ENCODE measurements at places on chromosomes 1 and 21.

- no peak for DNase-seq
Observed at GRCh38 chr21:26800001-26800400, 45.2 kb downstream of the ADAMTS1 start.

- no peak for DNase-seq
Observed at GRCh38 chr21:42560517-42561179, 47.0 kb downstream of the SLC37A1 start.

DNA sequence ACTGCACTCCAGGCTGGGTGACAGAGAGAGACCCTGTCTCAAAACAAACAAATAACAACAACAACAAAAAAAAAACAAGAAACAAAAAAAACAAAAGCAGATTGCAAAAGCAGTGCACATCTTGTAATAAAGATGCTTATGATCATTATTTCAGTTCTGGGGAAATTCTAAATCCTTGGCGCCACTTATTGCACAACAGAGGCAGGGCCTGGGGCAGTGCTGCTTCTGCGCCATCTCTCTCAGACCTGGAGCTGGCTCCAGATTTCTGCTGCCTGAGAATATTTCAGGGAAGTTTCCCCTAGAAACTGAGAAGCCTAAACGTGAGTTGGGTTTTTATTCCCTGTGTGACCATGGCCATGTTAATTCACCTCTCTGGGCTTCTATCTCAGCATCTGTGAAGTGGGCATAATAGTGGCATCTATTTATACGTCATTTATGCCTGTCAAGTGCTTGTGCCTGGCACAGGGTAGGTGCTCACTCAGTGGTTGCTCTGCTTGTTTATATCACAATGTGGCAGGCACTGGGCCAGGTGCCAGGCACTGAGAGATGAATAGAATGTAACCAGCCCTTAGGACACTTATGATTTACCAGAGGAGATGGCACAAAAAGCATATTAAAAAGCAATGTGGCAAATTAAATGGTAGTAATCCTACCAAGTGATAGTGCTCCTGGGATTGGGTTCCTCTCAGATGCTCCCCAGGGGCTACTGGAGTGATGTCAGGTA lies 67.9 kb downstream of the MDM4 start:
- no peak for DNase-seq

GRCh38 chr1:71116729-71117128 lies 35.9 kb upstream of the ZRANB2 start:
- no peak for DNase-seq

- no peak for DNase-seq
Observed at GRCh38 chr1:26961826-26962225, 1.6 kb upstream of the KDF1 start.

DNA sequence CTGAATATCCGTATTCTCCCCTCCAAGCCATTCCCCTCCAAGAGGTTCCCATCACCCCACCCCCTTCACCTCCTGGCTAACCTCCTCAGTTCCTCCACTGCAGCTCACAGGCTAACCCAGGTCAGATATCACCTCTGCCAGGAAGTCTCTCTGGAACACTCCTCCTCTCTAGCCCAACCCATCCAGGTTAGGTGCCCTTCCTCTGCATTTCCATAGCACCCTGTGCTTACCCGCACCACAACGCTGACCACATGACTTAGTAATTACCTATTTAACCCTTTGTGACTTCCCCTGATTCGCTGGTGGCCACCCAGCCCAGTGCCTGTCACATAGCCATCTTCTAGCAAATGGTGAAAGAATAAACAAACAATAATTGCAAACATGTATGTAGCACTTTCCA lies 49.5 kb upstream of the IFFO2 start:
- no peak for DNase-seq

- no peak for DNase-seq
Observed at GRCh38 chr21:34817821-34818661, 149.2 kb downstream of the CLIC6 start.

- DNase-seq, result no peak
Observed at GRCh38 chr21:35219291-35219690, 170.2 kb upstream of the RUNX1 start.

DNA sequence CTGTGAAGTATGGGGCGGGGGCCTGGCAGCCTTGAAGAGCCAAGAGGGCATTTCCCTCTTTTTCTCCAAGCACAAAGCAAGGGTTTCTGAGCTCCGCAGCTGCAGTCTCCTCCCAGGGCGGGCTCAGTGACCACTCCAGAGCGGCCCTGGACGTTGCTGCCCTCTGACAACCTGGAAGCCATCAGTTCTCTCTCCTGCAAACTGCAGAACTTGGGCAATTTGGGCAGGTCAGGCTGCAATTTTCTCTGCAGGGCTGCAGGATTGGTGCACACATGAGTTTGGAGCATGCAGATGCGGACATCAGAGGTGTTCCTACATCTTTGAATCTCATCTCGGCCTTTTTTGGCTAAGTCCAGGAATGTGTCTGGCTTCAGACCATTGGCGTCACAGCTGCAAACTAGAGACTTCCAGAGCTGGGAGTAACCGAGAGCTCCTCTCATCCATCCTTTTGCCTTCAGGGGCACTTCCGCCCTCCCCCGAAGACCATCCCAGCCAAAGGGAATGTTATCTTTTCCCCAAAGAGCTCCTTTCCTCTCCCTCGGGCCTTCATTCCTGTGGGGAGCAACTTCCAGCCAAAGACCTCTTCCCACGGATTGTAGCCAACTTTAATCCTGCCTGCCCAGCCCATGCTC lies 139.6 kb upstream of the WNT4 start:
- DNase-seq, result no peak

DNA sequence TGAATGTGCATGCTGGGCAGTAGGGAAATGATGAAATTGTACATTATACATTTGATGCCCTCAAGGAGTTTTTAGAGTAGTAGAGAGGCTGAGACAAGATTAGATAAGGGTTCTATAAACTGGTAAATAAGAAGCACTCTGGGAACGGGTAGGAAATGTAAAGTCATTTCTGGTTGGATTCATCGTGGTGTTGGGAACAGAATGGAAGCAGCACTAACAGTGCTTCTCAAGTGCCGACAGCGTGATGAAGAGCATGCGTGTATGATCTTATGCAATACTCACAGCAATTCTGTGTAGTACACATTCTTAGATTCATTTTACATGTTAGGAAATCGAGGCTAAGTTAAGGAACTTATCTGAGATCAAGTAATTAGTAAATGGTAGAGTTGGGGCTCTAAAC lies 45.9 kb downstream of the GPR88 start:
- no peak for DNase-seq

DNA sequence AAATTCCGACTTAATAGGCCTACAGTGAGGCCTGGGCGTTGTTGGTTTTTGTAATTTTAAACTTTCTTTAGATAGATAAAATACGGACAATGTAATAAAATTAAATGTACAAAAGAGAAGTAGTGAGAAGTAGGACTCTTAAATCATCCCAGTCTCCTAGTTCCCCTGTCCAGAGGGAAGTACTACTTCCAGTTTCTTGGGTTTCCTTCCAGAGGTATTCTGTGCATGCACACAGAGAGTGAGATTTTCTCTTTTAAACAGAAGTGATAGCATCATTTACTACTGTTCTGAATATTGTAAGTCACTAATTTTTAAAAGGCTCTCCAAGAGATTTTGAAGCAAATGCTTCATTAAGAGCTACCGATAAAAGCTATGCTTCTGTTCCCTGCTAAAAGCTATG lies 7.2 kb upstream of the FNBP1L start:
- no peak for DNase-seq

DNA sequence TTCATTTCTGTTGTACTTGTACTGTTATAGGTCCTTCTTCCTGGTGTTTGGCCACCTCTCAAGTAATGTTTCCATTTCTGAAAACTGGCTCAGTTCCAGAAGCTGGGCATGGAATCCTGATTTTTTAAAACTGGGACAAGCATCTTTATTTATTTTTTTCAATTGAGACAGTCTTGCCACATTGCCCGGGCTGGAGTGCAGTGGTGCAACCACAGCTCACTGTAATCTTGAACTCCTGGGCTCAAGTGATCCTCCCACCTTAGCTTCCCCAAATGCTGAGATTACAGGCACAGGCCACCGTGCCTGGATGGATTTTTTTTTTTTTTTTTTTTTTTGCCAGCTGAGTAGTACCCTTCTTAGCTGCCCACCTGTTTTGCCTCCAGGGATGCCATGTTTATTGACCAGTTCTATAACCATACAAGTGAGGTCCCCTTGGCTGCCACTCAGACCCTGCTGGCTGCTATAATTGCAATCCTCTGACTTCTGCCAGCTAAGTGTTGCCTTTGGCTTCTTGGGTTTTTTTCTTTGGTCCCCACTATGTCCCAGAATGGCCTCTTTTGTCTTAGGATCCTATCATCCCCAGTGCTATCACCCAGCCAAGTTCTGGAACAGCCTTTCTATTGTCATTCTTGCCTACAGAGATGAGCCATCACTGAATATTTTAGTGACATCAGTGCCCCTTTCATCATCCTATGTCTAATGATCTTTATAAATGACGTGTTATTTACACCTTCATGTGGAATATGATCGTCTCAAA lies 3.9 kb upstream of the DIP2A start:
- no peak for DNase-seq

DNA sequence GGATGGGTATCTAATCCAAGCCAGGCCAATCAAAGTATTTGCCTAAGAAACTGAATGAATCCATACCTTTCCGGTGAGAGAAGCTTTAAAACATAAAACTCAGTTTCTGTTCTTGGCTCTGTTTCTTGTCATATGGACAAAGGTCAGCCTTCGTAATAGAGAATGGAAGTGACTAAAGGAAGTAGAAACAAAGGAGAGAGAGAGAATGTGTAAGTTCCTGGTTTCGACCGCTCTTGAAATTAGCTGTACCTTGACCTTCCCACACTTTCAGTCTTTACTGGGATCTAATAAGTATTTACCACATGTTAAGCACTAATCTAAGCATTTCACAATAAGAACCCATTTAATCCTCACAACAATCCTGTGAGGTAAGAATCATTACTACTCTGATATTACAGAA lies 19.6 kb upstream of the CLCA4 start:
- DNase-seq, result no peak

DNA sequence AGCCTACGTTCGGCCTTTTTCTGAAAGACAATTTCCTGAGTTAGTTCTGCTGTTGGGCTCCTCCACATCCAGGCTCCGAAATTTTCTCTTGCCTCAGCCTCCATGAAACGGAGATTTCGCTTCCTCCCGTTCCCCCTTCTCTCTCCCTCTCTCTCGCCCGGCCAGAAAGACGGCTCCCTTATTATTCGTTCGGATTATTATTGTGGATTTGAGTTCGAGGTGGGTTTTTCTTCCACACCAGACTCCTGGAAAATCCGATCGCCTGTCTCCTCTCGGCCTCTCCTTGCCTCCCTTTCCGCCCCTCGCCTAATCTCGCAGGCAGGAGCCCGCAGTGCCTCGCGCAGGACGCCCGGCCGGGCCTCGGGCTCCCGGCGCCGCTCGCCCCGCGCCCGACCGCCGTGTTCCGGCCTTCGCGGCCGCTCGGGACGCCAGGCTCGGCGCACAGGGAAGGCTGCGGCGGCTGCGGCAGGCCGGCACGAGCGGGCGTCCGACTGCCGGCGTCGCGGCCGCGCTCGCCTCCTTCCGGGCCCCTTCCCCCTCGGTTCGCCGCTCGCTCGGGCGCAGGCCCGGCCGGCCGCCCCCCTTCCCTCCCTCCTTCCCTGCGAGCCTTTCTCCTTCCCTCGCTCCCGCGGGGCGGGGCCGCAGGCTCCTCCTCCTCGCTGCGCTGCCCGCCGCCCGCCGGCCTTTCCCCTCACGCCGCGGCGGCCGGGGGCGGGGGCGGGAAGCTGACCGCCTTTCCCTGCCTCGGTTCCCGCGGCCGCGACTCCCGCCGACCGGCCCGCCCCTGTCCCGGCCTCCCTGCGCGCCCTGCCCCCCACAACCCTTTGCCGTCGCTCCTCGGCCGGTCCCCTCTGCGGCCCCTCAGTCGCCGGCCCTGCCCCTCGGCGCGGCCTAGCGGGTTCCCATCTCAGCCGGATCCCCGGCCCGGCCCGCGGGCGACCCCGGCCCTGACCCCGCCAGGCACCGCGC lies at the start of gene ARHGEF11:
ARHGEF11 (minus strand) TSS at position 493 of the 969 bp plus-strand sequence. CDS start 1,412 bp downstream, outside the sequence.
- no peak for DNase-seq

DNA sequence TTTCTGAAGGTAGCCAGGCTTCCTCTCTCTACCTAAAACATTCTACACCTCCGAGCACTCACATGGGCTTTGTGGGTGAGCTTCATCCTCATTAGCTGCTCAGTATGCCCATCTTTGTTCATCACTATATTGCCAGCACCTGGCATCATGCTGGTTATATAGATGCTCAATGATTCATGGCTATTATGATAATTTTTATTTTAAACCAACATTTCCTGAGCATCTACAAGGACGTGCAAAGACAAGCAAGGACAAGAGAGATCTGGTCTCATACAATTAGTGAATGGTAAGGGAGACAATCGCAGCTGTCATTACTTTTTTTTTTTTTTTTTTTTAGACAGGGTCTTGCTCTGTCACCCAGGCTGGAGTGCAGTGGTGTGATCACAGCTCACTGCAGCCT lies 11.3 kb upstream of the QSOX1 start:
- no peak for DNase-seq

GRCh38 chr1:220983877-220984635 lies 104.8 kb downstream of the HLX start:
- DNase-seq, result no peak

- no peak for DNase-seq
Observed at GRCh38 chr1:31905093-31905509, 33.1 kb downstream of the PTP4A2 start.

- DNase-seq, result no peak
Observed at GRCh38 chr21:36237441-36237840, 80.8 kb downstream of the DOP1B start.

DNA sequence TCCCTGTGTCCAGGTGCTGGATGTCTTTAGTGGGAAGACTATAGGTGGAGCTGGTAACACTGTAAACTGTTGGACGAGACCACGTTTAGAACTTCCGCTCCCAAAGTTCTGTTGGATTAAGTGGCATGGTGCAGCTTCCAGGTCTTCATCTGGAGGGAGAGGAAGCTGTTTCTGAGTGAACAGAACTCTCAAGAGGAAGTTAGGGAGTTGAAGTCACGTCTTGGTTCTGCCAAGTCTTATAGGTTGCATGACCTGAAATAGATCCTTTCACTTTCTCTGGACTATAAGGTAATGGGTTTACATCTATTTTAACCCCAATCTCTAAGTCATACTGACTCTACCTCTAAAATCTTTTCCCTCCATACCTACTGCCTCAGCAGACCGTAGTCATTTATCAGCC lies 97.4 kb upstream of the TNR start:
- DNase-seq, result no peak

- no peak for DNase-seq
Observed at GRCh38 chr1:964691-965525, 1.4 kb upstream of the PLEKHN1 start.

- DNase-seq, result no peak
Observed at GRCh38 chr1:14136152-14136763, 436.3 kb downstream of the PRDM2 start.

DNA sequence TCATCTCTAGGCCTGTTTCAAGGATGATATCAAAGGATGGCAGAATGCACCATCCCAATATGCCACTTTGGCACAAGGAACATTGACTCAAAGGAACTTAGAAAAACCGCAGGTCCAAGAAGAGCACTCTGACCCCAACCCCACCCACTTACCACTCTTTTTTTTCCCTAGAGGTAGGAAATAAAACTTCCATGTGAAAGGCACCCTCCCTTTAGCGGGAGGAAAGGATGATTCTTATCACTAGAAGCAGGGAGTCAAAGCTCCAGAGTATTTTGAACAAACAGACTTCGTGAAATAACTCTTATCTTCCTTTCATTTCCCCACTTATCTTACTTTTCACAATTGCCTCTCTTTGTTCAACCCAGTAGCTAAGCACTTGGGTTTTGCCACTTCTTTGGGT lies 22.2 kb downstream of the PSMG1 start:
- no peak for DNase-seq

- no peak for DNase-seq
Observed at GRCh38 chr1:199302554-199302953, 663.7 kb downstream of the PTPRC start.
